Posterior cingulate gyrus (tissue), 11 donors: ENCODE measurements at places on chromosomes 13 and 19.
A peak's percentile ranks its signal among the peaks of the same experiment; 100 is the strongest.

GRCh38 chr13:43295825-43296564, 272.6 kb downstream of the DNAJC15 start:
- DNase-seq = no peak

DNA sequence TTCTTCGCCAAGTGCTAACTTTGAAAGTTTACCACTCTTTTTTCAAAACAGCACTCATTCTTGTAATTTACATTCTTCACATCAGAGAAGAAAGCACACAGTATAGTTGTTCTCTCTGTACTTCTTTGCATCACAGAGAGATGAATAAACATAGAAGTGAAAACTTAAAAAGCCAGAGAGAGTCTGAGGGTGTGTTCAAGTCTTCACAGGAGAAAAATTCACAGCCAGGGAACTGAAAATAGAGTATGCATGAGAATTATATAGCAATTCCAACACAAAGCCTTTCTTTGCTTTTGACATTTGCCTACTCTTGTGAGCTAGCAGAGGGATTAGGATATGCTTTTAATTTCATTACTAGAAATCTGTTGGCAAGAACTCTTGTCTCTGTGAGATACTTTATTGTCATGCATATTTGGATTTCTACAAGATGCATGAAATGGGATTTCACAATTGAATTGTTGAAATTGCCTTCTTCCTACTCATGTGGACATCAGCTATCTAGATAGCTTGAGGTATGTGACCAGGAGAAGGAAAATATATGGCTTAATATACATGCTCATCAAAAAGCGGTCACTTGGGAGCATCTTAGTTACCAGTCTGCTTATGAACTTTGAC, 166.1 kb downstream of the SLC7A1 start:
- DNase-seq = no peak

GRCh38 chr19:28636016-28636629, 576.8 kb downstream of the UQCRFS1 start:
- no peak for DNase-seq

DNA sequence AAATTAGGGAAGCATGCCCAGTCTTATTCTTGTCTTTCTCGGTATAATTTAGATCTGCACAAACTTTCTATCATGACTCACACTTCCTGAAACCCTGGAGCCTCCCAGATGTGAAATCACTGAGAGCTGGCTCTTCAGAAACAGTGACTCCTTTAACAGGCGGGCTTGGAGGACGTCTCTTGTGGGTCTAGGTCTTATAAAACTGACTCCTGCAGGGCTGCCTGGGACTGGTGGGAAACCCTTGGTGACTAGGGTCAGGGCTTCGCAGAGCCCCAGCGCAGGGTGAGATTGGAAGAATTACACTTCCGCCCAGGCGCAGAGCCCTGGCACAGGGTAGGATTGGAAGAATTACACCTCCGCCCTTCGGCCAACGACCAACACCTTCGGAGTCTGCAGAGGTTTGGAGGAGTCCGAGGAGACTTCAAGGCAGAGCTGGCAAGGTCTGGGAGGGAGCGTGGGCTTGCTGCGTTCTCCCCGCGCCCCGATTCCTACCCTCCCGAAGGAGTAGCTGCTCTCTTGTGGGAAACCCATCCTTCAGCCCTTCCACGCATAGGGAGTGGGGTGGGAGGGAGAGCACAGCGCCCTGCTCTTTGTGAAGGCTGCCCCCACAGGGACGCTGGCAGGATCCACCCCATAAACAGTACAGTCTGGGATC, 43.4 kb upstream of the MAP3K10 start:
- DNase-seq = no peak

- no peak for DNase-seq
Measured at GRCh38 chr19:50252111-50252886, 48.9 kb downstream of the MYH14 start.

DNA sequence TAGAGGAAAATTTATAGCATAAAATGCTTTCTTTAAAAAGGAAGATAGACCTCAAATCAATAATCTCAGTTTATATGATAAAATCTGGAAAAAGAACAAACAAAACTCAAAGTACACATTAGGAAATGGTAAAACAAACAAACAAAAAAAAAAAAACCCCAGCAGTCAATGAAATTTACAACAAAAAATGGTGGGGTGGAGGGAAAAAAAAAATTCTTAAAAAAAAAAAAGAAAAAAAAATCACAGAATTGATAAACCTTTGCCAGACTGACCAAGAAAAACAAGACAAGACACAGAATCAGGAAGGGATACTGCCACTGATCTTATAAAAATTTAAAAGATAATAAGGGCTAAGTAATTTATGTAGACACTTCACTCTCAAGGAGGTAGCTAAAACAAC, 11.2 kb downstream of the TUBGCP3 start:
- DNase-seq = no peak

GRCh38 chr19:55651236-55651635, 3.2 kb downstream of the CCDC106 start:
- peak; percentile 62 for DNase-seq

DNA sequence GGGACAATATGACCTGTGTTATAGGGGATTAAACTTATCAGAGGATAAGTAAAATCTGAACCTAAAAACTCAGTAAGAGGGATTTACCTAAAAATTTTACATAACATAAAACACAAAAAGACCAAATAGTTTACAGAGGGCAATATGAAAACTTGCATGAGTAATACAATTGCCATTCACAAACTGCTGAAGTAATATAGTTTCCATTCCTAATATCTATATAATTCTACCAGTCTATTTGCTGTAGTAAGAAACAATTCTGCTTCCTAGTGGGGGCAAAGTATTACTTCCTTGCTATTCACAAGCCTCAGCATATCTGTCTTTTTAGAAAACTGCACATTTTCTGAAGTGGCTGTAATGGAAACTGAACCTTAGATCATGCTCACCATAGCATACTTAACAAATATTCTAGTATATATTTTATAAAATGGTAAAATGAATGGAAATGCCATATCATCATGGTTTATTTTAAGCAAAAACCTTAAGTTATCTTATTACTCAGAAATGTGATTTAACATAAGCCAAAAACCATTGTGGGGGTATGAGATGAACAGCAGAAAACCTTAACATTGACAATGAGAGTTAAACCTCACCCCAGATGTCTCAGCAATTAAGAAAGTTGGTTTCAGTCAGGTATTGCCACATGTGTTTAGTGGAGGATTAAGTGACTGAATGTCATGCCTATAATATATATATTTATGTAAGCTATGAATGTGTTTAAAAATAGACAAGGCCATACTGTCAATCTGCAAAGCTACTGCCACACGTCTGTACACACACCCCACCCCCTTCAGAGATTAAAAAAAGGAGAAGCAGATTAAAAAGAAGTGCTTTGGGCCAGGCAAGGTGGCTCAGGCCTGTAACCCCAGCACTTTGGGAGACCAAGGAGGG, 136.8 kb downstream of the MIPEP start:
- no peak for DNase-seq

GRCh38 chr19:4057931-4058692, 8.6 kb downstream of the ZBTB7A start:
- peak; percentile 57 for DNase-seq
